Spinal cord (tissue), 10 donors: ENCODE measurements at places on chromosomes 1 and 21. TPM values are rescaled to one million over a fixed set of nuclear protein-coding genes. Genes with fewer than 3 reads are reported as not detected.

PRPF38A gene
- 20.3 TPM for total RNA-seq

GRCh38 chr1:179206812-179207211, 22.7 kb downstream of the ABL2 start:
- DNase-seq, result no peak

DNA sequence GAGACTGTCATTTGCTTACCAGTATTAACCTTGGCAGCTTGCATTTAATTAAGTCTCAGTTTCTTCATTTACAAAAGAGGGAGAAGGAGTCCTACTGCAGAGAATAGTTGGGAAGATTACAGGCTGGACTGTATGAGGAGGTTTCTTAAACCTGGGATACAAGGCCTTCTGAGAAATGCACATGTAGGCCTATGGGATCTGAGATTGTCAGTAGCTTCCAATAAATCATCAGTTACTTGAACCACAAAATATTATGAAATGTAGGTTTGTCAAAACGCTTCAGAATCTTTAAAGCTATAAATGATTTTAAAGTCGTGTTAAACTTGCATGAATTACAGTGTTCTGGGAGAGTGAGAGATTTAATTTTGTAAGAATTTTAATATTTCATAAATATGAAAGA, 69.6 kb downstream of the NRIP1 start:
- no peak for DNase-seq

SPRR1B gene
- not detected for total RNA-seq

DNA sequence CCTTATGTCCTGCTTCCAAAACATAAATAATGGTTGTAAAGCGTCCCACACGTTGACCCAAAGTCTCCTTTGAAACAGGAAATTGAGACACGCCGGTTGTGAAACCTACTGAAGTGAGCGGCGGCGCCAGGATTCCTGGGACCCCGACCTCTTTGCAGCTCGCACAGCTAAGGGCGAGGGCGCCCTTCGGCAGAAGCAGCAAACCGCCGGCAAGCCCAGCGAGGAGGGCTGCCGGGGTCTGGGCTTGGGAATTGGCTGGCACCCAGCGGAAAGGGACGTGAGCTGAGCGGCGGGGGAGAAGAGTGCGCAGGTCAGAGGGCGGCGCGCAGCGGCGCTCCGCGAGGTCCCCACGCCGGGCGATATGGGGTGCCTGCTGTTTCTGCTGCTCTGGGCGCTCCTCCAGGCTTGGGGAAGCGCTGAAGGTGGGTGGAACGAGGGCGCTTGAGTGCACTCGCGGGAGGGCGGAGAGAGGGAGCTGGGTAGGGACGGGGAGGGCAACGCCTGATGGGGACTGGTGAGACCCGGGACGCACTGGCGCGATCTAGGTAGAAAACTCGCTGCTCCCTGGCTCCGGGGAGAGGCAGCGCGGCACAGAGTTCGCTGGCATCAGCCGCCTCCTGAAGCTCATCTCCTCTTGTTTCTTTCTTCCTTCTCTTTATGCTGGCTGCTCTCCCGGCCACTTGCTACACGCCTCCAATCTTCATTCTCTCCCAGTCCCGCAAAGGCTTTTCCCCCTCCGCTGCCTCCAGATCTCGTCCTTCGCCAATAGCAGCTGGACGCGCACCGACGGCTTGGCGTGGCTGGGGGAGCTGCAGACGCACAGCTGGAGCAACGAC, at the start of gene CD1D:
Gene CD1D, plus strand, starts transcription at position 155 of the 836 bp plus-strand sequence. Its CDS starts 207 bp downstream, at position 362.
- no peak for DNase-seq
